ENCODE measurements at places on chromosomes 11 and 22. TPM values are rescaled to one million over a fixed set of nuclear protein-coding genes. Genes with fewer than 3 reads are reported as not detected.

The ENTHD1 gene
- not detected for total RNA-seq

The MEN1 gene
- total RNA-seq, result 62.1 TPM

The TSPAN32 gene
- not detected for total RNA-seq

The CBX7 gene
- total RNA-seq, result 20.1 TPM

The FAM118A gene
- total RNA-seq, result 43.2 TPM

The EMSY gene
- total RNA-seq, result 22.7 TPM

The DBX1 gene
- not detected for total RNA-seq

The MRGPRE gene
- not detected for total RNA-seq

GRCh38 chr22:20566420-20567260 is 59.2 kb downstream of the MED15 start:
- no peak for DNase-seq

- no peak for DNase-seq
These were observed 48.4 kb downstream of the DDX10 start for GRCh38 chr11:108713076-108713790.

- DNase-seq, result peak; percentile 34
These were observed 22.0 kb downstream of the RHBDD3 start for GRCh38 chr22:29245626-29246385.

DNA sequence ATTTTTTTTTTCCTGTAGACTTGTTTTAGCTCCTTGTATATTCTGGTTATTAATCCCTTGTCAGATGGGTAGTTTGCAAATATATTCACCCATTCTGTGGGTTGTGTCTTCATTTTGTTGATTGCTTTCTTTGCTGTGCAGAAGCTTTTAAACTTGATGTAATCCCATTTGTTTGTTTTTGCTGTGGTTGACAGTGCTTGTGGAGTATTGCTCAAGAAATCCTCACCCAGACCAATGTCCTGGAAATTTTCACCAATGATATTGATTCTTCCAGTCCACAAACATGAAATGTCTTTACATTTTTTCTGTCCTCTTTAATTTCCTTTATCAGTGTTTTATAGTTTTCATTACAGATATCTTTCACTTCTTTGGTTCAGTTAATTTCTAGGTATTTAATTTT is 55.6 kb upstream of the MRGPRX1 start:
- no peak for DNase-seq

GRCh38 chr22:17634696-17635095 is 3.9 kb upstream of the BCL2L13 start:
- no peak for DNase-seq

DNA sequence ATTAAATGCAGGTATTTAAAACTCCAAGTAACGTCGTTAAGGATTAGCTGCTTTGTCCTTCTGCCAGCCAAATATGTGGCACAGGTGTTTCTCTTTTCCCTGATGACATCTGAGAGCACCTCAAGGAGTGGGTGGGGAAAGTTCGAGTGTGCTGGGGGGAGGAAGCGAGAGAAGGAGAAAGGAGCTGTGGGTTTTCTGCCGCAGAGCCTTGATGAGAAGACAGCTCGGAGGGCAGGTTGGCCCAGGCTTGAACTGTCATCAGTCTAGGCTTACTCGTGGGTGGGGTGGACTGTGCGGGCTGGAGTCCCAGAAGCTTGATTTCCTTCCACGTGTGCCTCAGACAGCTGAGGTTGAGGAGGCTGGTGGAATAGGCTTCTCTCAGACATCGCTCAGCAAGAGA is 15.2 kb upstream of the SORL1-AS1 start:
- DNase-seq, result no peak

- DNase-seq, result no peak
These were observed 40.6 kb downstream of the NECTIN1 start for GRCh38 chr11:119688356-119688755.

GRCh38 chr11:10728789-10729472 is 22.1 kb upstream of the CTR9 start:
- DNase-seq, result no peak

GRCh38 chr22:46068181-46068592 is 82.1 kb upstream of the PPARA start:
- DNase-seq, result no peak

- no peak for DNase-seq
These were observed 15.8 kb upstream of the FLI1 start for GRCh38 chr11:128678024-128678423.

- no peak for DNase-seq
These were observed 99.6 kb upstream of the RTL6 start for GRCh38 chr22:44597616-44598015.

DNA sequence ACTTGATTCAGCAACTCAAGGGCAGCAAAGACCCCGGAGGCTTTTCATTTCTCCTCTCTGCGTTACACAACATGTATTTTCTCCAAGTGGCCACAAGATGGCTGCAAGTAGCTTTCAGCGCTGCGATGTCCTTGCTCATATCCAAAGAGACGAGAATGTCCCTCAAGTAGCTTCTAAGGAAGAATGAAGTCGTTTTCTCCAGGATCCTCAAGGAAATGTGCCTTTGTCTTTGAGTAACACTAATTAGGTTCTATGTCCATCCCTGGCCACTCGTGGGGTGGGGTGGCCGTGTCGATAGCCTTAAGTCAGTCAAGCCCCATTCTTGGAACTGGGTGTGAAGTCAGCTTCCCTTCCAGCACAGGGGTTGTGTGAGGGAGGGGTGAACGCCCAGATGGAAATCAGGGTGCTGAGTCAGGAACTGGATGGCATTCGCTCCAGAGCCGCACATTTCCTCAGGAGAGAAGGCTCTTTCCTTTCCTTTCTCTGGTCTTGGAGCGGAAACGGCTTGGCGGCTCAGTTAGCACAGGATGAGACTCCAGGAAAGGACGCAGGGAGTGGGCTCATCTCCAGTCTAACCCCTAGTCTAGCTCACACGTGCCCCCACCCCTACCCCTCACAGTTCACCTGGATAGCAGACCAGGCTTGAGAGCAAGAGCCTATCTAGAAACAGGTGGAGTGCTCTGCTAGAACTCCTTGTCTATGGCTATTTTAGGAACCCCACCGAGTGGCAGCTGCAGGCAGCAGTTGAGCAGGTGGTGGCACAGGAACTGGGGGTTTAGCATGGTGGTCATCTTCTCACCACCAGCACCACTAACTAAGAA is 44.3 kb downstream of the NNMT start:
- DNase-seq, result peak; percentile 51

DNA sequence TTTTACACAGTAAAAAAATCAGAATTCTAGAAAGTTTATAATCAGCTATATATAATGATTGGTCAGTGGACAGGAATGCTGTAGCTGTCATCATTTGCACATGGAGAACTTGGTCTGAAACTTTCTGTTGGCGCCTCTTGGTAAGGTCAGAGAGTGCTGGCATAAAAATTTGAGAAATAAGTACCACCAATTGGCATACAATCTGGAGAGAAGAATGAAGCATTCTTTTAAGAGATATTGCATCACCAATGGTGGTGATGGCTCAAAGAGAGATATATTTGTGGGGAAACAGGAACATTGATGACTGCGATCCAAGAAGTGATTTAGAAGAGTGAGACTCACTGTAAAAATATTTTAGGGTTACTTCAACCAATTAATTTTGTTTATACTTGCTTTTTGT is 19.8 kb upstream of the OOSP1 start:
- DNase-seq, result no peak

DNA sequence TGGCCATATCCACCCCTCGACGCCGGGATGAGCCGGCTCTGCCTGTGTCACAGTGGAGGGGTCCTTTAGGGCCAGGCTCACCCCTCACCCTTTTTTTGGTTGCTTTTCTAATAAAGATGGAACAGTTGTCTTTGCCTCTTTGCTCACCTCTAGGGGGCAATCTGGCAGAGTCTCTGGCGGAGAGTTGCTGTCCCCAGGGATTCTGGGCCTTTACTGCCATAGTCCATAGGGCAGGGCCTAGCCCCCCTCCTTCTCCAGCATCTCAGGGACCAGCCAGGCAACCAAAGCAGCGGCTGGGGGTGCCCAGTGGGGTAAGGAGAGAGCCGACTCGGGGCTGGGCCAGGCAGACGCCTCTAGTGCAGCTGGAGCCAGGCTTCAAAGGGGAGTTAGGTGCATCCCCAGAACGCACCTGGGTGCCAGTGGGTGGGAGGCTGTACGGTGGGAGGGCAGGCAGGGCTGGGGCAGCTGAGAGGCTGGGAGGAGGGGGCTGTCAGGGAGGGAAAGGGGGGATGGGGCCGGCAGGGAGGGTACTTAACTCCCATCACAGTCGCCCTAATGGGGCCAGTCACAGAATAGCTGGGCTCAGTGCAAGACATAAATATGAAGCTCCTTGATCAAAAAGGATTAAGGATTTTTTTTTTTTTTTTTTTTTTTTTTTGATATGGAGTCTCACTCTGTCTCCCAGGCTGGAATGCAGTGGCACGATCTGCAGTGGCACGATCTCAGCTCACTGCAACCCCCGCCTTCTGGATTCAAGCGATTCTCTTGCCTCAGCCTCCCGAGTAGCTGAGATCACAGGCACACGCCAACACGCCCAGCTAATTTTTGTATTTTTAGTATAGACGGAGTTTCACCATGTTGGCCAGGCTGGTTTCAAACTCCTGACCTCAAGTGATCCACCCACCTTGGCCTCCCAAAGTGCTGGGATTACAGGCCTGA is 2.5 kb upstream of the SUSD2 start:
- DNase-seq, result no peak

GRCh38 chr11:3095712-3096361 is 38.6 kb upstream of the CARS1 start:
- no peak for DNase-seq

GRCh38 chr22:45344334-45344733 is 34.6 kb downstream of the FAM118A start:
- DNase-seq, result no peak

GRCh38 chr11:107457205-107457557 is 444 bp downstream of the CWF19L2 start:
- no peak for DNase-seq

DNA sequence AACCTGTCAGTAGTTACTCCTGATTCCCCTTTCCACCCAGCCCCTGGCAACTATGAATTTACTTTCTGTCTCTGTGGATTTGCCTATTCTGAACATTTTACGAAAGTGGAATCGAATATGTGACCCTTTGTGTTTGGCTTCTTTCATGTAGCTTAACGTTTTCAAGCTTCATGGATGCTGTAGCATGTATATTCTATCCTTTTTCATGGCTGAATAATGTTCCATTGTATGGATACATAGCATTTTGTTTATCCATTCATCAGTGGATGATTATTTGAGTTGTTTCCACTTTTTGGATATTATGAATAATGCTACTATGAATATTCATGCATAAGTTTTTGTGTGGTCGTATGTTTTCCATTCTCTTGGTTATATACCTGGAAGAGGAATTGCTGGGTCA is 9.2 kb upstream of the GLB1L2 start:
- DNase-seq, result no peak
